Hepatocyte (in vitro differentiated cells): ENCODE measurements at places on chromosomes 1 and 21. TPM values are rescaled to one million over a fixed set of nuclear protein-coding genes. Genes with fewer than 3 reads are reported as not detected.
A peak's percentile ranks its signal among the peaks of the same experiment; 100 is the strongest.

GRCh38 chr1:145719230-145720079 lies at the start of gene CD160:
CD160 (plus strand) TSS chr1:145719499; CDS start chr1:145728328, 8,829 bp downstream.
- no peak for DNase-seq

DNA sequence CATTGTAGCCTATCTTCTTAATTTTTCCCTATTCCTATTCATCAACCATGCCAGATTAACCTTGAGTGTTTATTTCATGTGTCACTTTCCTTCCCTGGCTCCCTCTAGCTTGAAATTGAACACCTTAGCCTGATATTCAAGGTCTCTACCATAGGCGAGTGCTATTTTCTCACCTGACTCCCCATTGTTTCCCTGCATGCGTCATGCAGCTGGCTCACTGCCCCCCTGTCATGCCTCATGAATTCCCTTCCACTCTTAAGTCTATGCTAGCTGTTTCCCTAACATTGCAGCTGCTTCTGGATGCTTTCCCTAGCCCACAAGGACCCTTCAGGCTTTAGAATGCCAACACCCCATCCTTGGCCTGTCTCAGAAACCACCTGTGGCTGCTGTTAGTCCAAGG lies 56.7 kb upstream of the CD1D start:
- no peak for DNase-seq

- no peak for DNase-seq
These were observed 50.3 kb downstream of the S100B start for GRCh38 chr21:46554431-46555224.

The HCN3 gene
- polyA plus RNA-seq: 5.6 and 8.2 TPM in 2 replicates

DNA sequence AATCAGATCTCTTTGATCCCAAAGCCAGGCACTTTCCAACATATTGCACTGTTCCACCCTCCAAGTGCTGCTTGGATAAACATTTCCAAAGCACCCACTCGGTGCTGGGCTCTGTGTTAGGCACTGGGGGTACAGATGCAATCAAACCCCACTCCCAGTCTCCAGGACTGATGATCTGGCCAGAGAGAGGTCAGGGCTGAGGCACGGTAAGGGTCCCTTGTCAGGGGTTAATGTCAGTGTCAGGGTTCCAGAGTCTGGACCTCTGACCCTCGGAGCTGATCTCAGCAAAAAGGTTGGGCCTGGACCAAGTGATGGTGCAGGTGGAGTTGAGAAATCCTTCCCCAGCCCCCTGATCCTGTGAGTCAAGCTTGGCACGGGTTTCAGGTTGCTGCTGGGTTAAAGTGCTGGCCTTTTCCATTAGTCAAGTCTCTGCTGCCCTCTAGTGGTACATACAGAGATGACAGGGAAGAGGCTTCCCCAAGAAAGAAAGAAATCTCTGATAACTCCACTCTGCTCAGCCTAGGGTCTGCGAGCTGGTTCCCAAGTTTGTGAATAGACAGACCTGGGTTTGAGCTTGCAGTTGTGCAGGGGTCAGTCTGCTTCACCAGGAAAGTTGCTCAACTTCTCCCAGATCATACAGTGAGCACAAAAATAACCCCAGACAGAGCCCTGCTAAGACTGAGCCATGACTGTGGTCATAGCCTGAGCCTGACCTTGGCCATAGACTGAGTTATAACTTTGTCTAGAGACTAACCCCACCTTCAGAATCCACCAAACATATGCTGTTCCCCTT lies 74.6 kb downstream of the DMRTA2 start:
- DNase-seq: peak; percentile 88

DNA sequence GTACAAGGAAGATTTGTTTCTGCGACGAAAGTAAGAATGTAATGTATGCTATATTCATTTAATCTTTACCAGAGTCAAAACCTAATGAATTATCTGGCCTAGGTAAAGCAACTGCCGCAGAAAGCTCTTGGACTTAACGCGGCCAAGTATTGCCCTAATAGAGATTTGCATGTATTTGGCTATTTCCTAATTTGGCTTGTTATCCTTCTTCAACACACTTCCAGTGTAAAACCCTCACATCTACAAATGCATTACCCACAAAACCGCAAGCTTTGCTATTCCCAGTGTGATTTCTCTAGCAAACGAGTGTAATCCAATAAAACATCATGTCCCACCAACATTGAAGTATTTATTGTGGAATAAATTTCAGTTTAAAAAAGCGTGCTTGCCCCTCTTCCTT lies 123.8 kb upstream of the LMO4 start:
- DNase-seq: no peak

DNA sequence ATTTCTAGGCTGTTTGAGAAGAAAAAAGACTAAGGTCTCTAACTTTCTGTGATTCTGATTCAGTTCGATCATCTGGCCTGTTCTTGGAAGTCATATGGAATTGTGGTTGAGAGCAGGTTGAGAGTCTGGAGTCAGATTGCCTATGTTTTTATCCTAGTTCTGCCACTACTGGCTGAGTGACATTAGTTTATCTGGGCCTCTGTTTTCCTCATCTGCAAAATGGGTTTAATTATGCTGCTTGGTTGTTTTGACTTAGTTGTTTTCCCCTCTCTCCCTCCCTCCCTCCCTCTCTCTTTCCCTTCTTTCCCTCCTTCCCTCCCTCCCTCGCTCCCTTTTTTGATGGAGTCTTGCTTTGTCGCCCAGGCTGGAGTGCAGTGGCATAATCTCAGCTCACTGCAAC lies 6.2 kb downstream of the MACF1 start:
- DNase-seq: no peak

The PCAT6 gene
- 11.1 and 15.7 TPM in 2 replicates for polyA plus RNA-seq

GRCh38 chr1:49294539-49294938 lies 517.8 kb upstream of the BEND5 start:
- DNase-seq: no peak

The MROH7 gene
- polyA plus RNA-seq: 0.24 and 0.95 TPM in 2 replicates

- DNase-seq: no peak
These were observed 16.3 kb downstream of the AGPAT3 start for GRCh38 chr21:43881283-43881682.

The SLAMF1 gene
- polyA plus RNA-seq: 2.1 and 2.3 TPM in 2 replicates

- no peak for DNase-seq
These were observed 1.7 kb upstream of the BMP8A start for GRCh38 chr1:39489567-39490239.

GRCh38 chr1:43067977-43068751 lies 103.9 kb downstream of the EBNA1BP2 start:
- no peak for DNase-seq

The ALX3 gene
- polyA plus RNA-seq: 0.36 and 0.92 TPM in 2 replicates

The HENMT1 gene
- 3.0 and 3.8 TPM in 2 replicates for polyA plus RNA-seq

GRCh38 chr1:245516284-245516759 lies 361.5 kb downstream of the KIF26B start:
- no peak for DNase-seq

The ACTA1 gene
- 0.28 and 1.0 TPM in 2 replicates for polyA plus RNA-seq

The ETV3L gene
- not detected in 2 replicates for polyA plus RNA-seq

The E2F2 gene
- polyA plus RNA-seq: 0.21 and 0.85 TPM in 2 replicates

DNA sequence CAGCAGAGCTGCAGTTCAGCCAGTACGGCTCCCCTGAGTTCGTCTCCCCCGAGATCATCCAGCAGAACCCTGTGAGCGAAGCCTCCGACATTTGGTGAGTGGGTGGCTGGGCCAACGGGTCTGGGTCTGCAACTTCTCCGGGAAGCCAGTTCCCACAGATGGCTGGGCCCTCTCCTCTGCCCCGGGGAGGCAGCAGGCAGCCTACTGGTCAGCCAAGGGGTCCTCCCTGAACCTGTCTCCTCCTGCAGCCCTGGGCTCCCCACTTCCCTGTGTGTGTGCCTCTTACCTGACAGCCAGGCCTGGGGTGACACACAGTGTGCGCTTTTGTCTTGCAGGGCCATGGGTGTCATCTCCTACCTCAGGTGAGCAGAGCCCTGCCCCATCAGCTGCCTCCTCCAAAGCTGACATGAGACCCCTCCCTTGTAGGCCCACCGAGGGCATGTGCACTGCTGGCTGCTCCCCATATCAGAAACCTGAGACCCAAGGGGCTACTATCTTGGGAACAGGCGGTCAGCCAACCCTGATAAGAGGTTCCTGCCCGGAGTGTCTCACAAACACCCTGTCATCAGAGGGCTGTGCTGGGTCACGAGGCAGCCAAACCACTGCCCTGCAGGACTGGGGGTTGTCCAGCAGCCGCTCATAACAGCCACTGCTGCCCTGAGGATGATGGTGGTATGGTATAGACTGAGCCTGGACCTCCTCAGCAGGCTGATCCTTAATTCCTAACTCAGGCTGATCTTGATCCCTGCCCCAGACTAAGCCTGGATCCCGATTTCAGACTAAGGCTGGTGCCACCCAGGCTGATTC lies 37.6 kb downstream of the TRIM11 start:
- DNase-seq: no peak

GRCh38 chr1:226107471-226108460 lies 45.2 kb downstream of the H3-3A start:
- DNase-seq: no peak

- DNase-seq: peak; percentile 66
These were observed at the start of gene LDLRAD1 for GRCh38 chr1:54017979-54018378. LDLRAD1 (minus strand) TSS chr1:54018186; CDS start chr1:54018112, 74 bp downstream.

- DNase-seq: no peak
These were observed 543.4 kb downstream of the NEGR1 start for GRCh38 chr1:71738910-71739309.

DNA sequence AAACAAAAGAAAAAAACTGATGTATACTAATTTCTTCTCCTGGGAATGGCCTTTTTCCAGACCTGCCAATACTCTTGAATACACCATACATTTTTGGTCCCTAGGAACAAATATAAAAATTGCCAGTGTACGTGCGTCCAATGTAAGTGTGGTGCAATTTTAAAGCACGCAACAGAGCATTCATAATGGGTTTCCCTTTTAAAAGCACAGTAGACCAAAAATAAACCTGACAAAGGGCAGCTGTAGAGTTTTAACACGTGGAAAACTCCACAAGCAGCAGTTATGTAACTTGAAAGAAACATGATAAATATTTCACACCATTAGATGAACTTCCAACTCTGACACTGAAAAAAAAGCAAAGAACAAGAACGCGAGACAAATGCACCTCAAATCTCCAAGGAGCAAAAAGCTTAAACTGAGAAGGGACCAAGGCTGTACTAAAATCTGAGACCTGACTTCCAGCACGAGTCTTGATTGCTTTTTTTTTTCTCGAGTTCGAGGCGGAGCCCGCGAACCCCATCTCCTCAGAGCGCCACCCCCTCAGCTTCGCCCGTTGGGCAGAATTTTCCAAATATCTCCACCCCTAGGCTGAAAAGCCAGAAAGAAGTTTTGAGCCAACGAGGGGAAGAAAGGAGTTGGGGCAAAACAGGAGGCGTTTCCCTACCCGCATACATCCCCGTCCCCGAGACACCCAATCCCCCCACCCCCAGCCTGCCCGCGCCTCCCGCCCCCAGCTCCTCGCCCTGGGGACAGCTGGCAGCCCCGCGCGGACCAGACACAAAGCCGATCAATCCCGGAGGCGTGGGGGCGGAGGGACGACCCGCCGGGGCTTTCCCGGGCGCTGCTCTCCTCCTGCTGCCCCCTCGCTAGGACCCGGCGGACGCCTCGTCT lies at the start of gene JAM2:
JAM2 (plus strand) TSS at position 599 of the 891 bp plus-strand sequence. CDS start 564 bp downstream, outside the sequence.
- DNase-seq: peak; percentile 52

The AK5 gene
- 0.05 and 0.67 TPM in 2 replicates for polyA plus RNA-seq

The OR2L5 gene
- not detected in 2 replicates for polyA plus RNA-seq

DNA sequence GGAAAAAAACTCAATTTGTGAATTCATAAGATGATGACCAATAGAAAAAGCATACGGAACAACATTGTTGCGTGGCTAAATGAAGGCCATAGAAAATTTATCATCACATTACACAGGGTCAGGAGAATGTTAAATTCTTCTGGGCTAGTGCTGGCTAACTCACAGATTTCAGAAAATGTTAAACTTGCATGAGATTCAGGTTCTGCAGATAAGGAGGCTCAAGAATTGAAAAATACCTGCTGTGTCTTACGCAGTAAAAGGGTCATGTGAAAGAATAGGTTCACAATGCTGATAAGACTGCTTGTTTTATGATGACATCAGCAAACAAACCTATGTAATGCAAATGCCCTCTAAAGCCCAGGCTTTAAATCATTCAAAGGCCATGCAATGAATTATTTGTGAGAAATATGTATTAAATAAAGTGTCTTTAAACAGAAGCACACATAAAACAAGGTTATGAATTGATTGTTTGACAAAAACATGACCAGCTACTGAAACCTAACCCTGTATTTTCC lies 378.8 kb downstream of the USP25 start:
- DNase-seq: peak; percentile 10

The PLK3 gene
- polyA plus RNA-seq: 38.7 and 40.1 TPM in 2 replicates

The PADI1 gene
- 0.51 TPM in 1 of 2 replicates, not detected in the other for polyA plus RNA-seq

The FCAMR gene
- 0.52 TPM in 1 of 2 replicates, not detected in the other for polyA plus RNA-seq

The PIGM gene
- polyA plus RNA-seq: 5.9 and 6.3 TPM in 2 replicates

DNA sequence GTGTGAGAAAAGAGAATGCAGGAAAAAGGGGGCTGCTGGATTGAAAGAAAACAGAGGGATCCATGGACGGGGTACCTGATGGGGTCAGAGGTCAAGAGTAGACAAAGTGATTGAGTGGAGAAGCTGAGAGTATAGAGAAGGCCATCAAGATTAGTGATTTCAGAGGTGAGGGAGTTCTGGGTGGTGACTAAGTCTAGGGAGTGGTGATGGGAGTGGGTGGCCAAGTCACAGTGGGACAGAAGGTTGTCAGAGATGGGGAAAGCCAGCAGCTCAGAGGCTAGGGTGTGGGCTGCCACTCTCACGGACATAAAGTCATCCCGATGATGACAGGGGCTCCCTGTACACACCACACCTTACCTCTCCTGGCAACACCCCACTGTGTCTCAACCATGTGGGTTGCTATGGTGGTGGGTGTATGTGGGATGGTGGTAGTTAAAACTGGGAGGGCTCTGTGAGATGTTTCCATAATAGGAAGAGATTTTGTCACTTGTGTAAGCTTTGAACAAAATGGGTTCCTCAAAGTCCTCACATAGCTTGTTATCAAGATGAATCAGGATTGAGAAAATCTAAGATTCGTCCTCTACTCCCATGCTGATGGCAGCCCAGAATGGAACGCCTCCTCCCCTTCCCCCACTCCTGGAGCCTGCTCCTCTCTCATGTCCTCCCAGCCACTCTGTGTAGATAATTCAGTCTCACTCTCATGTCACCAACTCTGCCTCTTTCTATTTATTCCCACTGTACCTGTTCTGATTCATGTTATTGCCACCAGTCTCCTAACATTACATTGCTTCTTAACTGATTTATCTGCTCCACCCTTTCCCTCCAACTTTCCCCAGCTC lies 20.3 kb upstream of the CSF1 start:
- no peak for DNase-seq

- DNase-seq: no peak
These were observed 196.3 kb downstream of the SETD4 start for GRCh38 chr21:35864039-35864438.

DNA sequence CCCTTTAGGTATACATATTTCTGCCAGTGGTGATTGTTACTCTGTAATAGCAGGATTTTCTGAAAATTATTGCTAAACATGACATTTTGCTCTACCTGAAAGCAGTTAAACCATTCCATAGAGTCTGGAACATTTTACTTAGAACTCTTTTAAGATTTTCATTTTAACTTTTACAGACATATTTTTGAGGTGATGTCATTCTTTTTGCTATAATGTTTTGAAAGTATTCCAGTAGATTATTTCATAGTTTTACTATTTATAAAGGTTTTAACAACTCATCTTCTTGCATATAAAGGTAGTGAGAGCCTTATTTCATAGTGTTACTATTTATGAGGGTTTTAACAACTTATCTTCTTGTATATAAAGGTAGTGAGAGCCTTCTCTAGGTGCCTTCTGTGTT lies 42.9 kb downstream of the PTBP2 start:
- no peak for DNase-seq

GRCh38 chr1:64403331-64403730 lies 66.6 kb upstream of the CACHD1 start:
- DNase-seq: no peak
